ENCODE measurements at places on chromosomes 2 and 18.

GRCh38 chr2:69386360-69386759 lies 667 bp downstream of the GFPT1 start:
- no peak for DNase-seq

GRCh38 chr2:10501980-10502802 lies 54.1 kb upstream of the ODC1 start:
- DNase-seq = no peak

GRCh38 chr2:215811409-215812345 lies 201.7 kb downstream of the MREG start:
- peak; percentile 86 for DNase-seq

- no peak for DNase-seq
These were observed 77.0 kb downstream of the PRKCE start for GRCh38 chr2:45728458-45728942.

GRCh38 chr2:68287580-68288441 lies 31.9 kb downstream of the CNRIP1 start:
- peak; percentile 79 for DNase-seq

DNA sequence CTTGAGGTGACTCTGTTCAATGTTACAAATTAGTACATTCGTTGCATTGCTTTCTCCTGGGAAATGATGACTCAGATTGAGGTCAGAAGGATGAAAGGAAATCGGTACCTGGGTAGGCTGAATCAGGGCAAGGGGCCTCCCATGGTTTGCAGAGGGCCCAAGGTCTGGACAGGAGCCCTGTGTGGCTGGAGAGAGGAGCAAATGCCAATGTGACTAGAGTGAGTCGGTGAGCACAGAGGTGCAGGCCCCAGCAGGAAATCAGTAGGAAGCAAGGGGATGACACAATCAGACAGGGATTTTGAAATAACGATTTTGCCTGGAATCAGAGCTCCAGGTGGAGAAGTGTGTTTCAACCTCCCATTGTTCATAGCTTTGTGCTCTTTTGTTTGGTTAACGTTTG lies 118.9 kb downstream of the CCDC102B start:
- DNase-seq = peak; percentile 4

DNA sequence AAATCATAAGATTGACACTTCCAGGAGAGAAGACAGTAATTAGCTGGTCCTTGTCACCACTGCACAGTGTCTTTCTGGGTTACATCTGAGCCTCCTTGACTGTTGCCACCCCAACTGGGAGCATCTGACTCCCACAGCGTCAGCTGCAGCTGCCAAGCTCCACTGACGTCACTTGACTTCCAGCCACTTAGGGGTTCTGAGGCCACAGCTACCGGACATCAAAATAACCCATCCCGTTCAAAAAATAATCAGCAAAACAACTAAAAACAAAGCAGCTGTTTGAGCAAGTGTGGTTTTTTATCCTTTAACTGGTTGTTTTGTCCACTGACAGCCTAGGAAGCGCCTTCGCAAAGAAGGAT lies 206.5 kb upstream of the AGAP1 start:
- DNase-seq = no peak

GRCh38 chr2:28063492-28063962 lies 173.0 kb downstream of the BABAM2 start:
- no peak for DNase-seq

GRCh38 chr2:11580697-11581096 lies 46.9 kb downstream of the GREB1 start:
- no peak for DNase-seq

- DNase-seq = peak; percentile 23
These were observed 2.6 kb upstream of the BMPR2 start for GRCh38 chr2:202373490-202373889.

- no peak for DNase-seq
These were observed at the start of gene ASXL3 for GRCh38 chr18:33577685-33578517. Gene ASXL3, plus strand, starts transcription at chr18:33578219. Its CDS starts 413 bp downstream, at chr18:33578632.

DNA sequence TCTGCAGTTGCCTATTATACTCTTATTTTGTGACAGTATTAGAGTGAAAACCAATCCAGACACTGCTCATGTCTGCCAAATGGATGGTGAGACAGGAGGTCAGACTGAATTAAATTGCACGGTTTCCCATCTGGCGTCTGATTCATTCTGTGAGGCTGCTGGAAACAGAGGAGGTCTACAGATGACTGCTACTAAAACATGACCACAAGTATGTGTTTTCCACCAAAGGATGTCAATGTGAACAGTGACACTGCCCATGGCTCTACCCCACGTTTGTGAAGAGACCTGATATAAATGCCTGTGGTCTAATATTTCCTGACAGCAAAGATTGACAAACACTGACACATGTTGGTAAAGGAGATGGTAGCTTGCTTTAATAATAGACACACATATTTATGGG lies 104.3 kb upstream of the ST6GAL2 start:
- DNase-seq = no peak

- no peak for DNase-seq
These were observed 2.4 kb downstream of the SP5 start for GRCh38 chr2:170717599-170717963.
